ENCODE measurements at places on chromosomes 12 and 14.

DNA sequence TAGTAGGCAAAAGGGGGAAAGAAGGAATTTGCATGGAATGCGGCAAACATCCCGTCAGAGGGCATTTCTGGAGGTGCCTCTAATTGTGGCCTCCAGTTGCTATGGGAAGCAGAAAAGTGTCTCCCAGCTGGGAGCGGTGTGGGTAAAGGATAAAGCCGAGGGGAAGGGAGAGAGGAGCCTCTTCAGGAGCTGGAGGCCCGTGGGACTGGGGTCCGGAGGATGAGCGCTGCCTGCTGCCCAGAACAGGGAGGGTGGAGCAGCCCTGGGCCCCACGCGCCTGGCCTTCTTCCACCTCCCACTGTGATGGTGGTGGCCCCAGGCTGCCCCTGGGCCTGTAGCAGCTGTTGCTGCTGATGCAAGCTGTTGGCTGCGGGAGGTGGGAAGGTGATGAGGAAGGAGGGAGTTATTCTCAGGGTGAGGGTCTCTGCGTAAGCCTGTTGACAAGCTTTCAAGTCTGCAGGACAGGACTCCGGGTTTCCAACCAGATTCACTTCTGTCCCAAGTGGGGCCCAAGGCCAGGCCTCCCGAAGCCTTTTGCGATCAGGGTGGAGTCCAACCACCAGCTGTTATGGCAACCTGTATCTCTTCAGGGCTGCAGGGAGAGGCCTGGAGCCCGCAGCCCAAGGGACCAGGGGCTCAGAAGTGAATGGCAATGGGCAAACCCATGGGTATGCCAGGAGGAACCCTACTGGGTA lies 19.1 kb upstream of the PGF start:
- DNase-seq, result no peak

- no peak for DNase-seq
These were observed 61.1 kb downstream of the PRIMA1 start for GRCh38 chr14:93727039-93727740.

- DNase-seq, result no peak
These were observed 778 bp downstream of the SLC8B1 start for GRCh38 chr12:113333877-113334785.

GRCh38 chr12:123134271-123134671 lies 16.6 kb downstream of the PITPNM2 start:
- no peak for DNase-seq

DNA sequence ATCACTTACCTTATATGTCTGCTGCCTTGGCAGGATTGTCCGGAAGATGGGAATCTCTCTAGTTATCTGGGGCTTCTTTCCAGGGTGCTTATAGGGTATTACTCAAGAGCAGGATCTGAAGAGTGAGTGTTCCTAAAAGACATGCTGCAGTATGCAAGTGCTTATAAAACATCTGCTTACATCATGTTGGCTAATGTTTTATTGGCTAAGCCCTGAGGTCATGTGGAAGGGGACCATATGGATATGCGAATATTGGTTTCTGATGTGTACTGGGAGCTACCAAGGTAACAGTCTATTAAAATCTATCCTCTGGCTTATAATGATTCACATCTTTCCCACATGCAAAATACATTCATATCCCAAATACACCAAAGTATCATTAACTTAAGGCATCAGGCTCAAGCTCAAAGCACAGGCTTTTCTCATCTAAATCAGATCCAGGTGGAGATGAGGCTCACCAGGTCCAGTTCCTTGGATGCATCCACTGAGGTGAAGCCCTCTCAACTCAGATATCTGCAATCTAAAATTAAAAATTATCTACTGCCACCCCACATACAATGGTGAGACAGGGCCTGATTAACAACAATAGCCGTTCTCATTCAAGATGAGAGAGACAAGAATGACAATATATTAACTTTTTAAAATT lies 29.8 kb downstream of the LRRIQ1 start:
- no peak for DNase-seq

- DNase-seq, result no peak
These were observed 137.6 kb upstream of the PPFIA2 start for GRCh38 chr12:81896771-81897170.

GRCh38 chr14:71855399-71856036 lies 76.7 kb upstream of the RGS6 start:
- DNase-seq, result peak; percentile 13

- DNase-seq, result no peak
These were observed 492.2 kb downstream of the FLRT2 start for GRCh38 chr14:86022031-86022629.

GRCh38 chr14:79652513-79653307 lies 558.6 kb downstream of the DIO2 start:
- DNase-seq, result no peak

- no peak for DNase-seq
These were observed 43.3 kb downstream of the OTOGL start for GRCh38 chr12:80142640-80143039.

DNA sequence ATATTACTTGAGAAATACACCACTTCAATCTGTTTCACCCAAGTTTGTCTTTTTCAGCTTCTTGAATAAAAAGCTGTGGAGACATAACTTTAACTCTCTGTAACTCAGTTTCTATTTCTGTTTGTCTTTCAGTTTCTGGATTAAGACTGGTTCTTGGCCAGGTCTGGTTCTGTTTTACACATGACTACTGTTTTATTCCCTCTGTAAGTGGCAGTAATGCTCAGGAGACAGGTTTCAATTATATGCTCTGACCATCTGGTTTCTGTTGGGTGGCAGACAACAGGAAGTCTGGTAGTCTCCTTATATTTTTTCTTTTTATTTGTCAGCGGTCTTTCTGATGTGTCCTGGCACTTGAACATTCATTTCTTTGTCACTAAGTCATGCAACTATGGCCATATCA lies 102.9 kb downstream of the RPS29 start:
- DNase-seq, result no peak

DNA sequence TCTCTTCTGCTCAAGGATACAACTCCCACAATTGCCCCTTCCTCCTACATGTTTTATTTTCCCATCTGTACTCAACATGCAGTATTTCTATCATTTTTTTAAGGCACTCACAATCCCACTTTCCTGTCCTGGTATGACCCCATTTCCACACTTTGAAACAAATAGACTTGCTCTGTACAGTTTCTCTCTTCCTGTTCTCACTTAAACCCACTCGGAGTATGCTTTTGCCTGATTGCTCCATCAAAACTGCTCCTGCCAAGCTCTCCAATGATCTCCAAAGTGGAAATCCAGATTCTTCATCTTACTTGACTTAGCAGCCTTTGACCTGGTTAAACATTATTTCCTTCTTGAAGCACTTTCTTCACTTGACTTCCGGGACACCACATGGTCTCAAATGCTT lies 384.5 kb downstream of the SEC23A start:
- DNase-seq, result no peak

GRCh38 chr12:46945591-46945990 lies 119.8 kb upstream of the SLC38A4 start:
- no peak for DNase-seq

GRCh38 chr12:113208041-113208934 lies 13.0 kb upstream of the TPCN1 start:
- DNase-seq, result no peak

GRCh38 chr12:105443802-105444652 lies 113.5 kb downstream of the C12orf75 start:
- no peak for DNase-seq

- no peak for DNase-seq
These were observed 596.7 kb downstream of the SLC6A15 start for GRCh38 chr12:84315926-84316325.

DNA sequence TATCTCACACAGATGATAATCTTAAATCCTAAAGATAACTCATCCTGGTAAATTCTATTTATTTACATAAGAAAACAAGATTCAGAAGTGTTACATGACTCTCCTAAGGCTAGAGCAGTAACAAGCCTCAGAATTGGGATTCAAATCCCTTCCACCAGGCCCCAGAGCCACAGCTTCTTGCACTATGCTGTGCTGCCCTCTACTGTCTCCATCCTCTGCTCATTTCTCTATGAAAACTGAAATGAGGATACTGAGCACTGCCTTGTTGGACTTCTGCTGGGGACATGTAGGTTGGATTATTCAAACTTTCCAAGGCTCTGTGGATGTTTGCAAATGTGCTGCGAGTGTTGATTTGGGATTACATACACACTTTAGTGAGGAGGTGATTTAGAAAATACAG lies 23.5 kb upstream of the C12orf50 start:
- no peak for DNase-seq

GRCh38 chr12:1662761-1663439 lies 28.0 kb upstream of the ADIPOR2 start:
- DNase-seq, result no peak

DNA sequence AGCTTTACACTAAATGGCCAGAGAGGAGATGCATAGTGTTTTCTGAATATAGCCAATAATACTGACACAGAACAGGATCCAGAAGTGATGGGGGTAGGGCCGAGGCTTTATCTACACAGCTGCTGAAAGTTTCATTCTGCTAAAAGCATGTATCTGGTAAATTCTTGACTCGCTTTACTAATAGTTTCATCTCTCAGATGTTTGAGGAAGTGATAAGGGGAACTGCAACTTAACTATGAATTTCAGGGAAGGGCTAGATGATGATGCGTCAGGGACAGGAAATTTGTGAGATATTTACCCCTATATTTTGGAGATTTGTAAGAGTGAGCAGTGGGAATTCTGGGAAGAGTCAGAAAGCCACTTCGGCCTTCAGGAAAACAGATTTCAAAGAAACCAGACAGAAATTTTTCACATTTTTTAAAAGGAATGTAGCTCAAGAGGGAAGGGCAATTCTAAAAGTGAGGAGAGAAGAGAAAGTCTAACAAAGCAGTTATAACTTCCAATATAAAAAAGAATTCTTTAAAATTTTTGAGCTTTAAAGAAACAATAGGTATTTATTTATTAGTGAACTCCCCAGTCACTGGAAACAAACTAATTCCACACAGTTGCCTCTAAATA lies 243.1 kb downstream of the BCAT1 start:
- DNase-seq, result no peak

- no peak for DNase-seq
These were observed 353.8 kb downstream of the RAD51B start for GRCh38 chr14:68173227-68173972.

DNA sequence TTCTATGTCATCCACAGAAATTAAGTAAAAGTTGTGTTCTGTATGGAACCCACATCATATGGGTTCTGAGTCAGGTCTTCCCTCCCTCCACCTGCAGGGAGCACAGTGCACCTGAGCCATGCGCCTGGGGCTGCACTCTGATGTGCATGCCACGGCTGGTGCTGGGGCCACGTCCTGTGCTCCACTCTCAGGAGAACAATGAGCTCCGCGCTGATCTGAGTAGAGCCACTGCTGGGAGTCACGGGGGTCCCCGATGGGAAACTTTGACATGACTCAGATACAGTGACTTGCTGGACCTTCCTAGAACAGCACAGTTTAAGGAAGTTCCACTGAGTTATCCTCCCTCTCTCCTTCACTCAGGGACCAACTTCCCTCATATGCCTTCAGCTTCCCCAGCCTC lies 683.4 kb downstream of the TMEM121 start:
- no peak for DNase-seq

DNA sequence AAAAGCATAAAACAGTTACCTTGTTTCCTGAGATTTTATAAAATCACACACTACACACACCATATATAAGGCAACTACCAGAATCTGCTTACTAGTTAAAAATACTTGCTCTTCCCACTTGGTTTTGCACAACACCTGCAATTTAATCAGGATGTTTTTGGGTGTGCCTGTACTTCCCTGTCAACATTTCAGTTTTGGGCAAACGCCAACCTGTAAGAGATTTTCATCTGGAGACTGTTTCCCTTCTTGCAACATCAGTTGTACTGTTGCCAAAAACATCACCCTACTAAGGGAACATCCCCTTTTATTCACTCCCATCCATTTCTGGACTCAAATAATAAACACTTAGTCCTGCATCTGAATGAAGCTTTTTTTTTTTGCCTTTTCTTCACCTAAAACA lies 172.3 kb downstream of the DUSP6 start:
- no peak for DNase-seq

- no peak for DNase-seq
These were observed 5.2 kb upstream of the C12orf56 start for GRCh38 chr12:64395739-64396138.

GRCh38 chr12:18139254-18139653 lies 49.3 kb upstream of the RERGL start:
- DNase-seq, result no peak

GRCh38 chr12:89351489-89352241 lies 636 bp downstream of the DUSP6 start:
- DNase-seq, result no peak

- no peak for DNase-seq
These were observed 76.1 kb upstream of the DYRK2 start for GRCh38 chr12:67572492-67572891.

DNA sequence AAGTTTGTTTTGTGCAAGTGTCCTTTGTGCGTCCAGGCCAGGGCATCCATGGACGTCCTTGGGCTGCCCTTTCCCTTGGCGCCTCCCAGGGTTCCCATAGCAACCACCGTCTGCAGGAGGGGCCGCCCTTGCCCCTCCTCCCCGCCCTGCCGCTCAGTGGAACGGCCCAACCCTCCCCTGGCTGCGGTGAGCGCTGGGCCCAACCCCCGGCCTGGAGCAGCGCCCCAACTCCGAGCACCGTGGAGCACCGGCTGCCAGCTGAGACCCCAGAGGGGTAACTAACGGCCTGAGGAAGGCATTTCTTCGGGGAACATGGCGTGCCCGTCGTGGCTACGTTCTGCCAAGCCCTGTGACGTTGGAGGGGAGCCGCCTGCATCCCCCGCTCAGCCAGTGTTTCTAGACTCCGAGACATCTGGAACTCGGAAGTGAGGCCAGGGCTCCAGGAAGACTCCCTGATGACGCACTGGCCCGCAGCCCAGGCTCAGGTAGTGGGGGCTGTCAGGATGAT lies 5.3 kb upstream of the ACACB start:
- DNase-seq, result no peak

GRCh38 chr12:119674560-119674959 lies 6.6 kb downstream of the PRKAB1 start:
- no peak for DNase-seq

GRCh38 chr14:32102968-32103367 lies 25.9 kb downstream of the ARHGAP5 start:
- no peak for DNase-seq

DNA sequence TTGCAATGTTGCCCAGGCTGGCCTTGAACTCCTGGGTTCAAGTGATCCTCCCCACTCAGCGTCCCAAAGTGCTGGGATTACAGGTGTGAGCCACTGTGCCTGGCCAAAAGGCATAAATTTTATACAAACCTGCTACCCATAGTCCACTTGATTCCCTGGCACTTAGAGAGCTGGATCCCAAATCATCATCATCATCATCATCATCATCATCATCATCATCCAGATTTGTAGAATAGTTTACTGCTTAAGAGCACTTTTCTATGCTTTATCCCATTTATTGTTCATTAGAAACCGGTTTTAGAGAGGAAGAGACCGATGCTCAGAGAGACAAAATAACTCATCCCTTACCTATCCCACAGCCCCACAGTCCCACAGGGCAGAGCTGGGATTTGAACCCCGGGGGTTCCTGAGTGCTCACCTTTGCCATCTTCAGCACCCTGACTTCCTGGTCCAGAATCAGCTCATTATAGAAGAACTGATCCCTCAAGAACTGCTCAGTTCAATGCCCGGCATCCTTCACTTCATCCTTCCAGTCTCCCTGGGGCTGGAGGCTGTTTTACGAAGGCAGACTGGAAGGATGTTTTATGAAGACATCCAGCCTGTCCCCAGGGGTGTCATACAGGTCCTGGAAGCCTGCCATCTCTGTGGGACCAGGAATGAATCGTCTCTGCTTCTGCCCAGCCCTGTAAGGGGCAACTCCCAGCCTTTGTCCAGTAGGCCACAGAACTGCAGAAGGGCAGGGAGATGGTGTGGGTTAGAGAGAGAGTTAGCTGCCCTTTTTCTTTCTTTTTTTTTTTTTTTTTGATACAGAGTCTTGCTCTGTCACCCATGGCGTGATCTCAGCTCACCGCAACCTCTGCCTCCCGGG lies 20.2 kb upstream of the OASL start:
- DNase-seq, result no peak

GRCh38 chr12:68178774-68179439 lies 19.4 kb upstream of the IFNG start:
- no peak for DNase-seq

All from stimulated activated CD4-positive, alpha-beta T cell treated with anti-CD3 and anti-CD28 coated beads, Interleukin-1b, Interleukin-23, amount 100 ng/mL, for 24 hours (primary cell).